ENCODE measurements at places on chromosomes 1 and 21.

DNA sequence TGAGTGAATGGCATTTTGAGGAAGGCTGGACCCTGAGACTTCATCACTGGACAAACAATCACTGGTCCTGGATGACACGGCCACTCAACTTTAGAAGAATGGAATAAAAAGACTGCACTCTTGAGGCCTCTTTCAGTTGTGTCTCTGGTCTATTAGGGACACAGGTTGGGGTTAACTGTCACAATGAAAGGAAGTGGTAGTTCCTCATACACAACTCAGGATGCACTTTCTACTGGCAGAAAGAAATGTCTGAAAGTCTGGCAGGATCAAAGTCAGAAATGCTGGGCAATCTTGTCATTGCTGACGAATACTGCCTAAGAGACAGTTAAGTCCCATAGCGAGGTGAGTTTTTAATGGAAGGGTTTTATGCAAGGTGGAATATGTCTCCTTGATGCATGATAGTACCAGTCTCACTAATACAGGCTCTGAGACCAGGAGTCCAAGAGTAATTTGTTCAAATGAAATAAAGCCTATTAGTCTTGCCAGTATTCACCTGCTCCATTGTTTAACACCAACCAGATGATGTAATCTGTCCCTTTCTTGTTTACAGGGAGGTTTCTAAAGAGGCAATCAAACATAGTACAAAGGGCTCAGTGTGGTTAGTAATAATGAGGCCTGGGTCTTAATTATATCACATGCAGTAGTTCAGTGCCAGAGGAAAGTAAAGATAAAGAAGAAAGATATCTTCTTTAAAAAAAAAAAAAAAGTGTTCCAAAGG lies 11.2 kb upstream of the RRP15 start:
- DNase-seq = no peak

- no peak for DNase-seq
Observed at GRCh38 chr21:28257276-28257675, 735.4 kb downstream of the LTN1 start.

- DNase-seq = no peak
Observed at GRCh38 chr21:28932717-28933116, 60.0 kb downstream of the LTN1 start.

DNA sequence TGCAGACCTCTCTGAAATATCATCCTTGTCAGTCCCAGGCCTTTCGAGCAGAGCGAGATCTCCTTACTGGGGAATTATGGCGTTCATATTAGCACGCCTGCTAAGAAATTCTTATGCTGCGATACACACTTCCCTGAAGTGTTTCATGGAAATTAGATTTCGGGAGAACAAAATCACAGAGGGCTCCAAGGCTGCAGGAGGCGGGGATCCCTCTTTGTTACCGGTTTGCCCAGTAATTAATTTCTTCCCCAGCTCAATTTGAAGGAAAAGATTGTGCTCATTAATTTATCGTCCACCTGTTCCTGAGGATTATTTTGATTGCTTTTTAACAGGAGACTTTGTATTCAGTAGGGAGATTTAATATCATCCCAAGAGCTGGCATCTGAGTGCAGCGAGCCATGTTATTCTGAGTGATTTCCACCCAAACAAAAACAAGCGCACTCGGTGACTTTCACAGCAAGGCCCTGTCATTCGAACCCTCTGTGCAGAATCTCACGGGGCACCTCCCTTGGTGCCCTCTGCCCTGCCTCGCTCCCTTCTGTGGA lies 202.3 kb upstream of the GALNT2 start:
- no peak for DNase-seq

GRCh38 chr1:173175514-173176145 lies 31.5 kb downstream of the TNFSF4 start:
- DNase-seq = no peak

Data from stimulated activated CD4-positive, alpha-beta T cell treated with anti-CD3 and anti-CD28 coated beads, Interleukin-4, amount 100 ng/mL, for 24 hours (primary cell).